DMS53 (cell line): ENCODE measurements at places on chromosomes 11 and 22.

DNA sequence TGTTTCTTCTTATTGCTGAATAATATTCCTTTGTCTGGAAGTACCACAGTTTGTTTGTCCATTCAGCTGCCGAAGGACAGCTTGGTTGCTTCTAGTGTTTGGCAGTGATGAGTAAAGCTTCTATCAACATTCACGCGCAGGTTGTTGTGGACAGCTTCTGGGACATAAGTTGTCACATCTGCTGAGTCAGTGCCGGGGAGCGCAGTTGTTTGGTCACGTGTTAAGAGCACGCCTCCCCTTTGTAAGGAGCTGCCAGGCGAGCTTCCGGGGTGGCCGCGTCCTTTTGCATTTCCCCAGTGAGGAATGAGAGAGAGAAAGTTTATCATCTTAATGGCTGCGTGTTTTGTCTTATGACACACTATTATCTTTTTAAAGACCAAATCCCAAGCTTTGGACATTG, 30.3 kb downstream of the SAMM50 start:
- peak; percentile 96 for DNase-seq

GRCh38 chr11:128809128-128809527, 58.0 kb downstream of the KCNJ1 start:
- no peak for DNase-seq

DNA sequence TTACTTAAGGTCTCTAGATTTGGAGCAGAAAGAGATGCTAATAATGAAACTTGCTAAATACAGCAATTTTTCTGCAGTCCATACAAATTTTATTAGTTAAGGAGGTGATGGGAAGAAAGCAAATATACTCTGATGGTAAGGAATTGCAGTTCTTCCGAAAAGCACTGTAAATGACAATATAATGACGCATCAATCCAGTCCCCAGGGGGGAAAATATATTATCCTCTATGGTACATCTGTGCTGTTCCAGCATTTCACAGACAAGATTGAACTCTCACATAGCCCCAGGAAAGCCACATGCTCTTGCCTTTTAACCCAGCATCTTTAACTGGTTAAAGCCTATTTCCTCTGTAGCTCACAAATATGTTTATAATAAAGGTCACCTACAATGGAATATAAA, 416.6 kb upstream of the CCDC90B start:
- DNase-seq = no peak

DNA sequence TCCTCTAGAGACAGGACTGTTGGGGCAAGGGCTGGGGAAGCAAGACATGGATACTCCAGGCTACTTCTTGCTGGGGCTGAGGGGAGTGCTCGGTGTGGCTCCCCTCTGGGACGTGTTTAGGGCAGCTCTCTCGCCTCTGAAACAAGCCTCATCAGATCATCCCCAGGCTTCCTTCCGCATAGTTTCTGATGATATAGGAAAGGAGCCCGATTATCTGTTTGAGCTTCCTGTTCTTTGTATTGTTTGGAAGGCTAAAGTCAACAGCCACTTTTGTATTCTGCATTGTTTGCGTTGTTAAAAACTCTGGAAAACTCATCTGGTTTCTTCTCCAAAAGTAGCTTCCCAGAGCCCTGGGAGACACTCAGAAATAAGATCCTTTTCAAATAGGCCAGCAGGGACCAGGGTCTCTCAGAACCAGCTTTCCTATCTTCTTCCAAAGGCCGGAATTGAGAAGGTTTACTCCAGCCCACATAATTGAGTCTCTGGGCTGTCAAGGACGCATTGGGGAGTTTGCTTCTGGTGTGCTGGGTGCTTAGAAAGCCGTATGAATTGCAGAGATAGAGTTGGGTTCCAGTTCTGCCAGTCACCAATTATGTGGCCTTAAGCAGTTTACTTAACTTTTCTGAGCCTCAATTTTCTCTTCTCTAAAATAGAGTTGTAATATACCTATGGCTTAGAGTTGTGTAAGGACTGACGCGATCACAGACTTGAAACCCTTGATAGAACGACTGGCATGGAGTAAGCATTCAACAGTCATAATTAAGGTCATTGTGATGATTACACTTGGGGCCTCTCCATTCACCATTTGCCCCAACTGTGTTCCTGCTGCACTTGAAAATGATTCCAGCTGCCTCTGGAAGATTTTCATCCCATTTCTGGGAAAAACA, 19.1 kb downstream of the CD44 start:
- DNase-seq = peak; percentile 11

GRCh38 chr22:50665738-50666137, 6.9 kb upstream of the SHANK3 start:
- DNase-seq = no peak

GRCh38 chr11:65541093-65541982, 16.5 kb downstream of the SCYL1 start:
- DNase-seq = peak; percentile 89

DNA sequence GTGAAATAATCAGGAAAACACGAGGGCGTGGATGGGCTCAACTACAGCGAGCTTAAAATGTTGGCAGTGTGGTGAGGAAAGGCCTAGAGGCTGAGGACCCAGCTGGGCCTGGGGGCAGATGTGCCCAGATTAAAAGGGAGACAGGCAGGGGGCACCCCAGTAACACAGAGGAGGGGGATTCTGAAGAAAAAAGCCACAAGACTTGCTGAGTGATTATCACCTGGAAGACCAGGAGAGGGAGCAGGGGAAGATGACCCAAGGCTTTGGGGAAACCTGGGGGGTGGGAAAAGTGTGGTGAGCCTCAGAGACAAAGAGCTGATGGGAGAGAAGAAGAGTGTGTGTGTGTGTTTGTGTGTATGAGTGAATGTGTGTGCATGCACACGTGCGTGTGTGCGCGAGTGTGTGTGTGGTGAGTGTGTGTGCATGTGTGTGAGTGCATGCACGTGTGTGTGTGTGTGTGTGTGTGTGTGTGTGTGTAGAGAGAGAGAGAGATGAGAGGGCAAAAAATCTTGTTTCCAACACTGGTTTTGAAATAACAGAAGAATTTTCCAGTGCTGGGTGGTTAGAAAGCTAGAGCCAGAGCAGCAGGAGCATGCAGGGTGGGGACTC, 500.5 kb downstream of the BUD13 start:
- DNase-seq = no peak

GRCh38 chr22:50444663-50445062, 30.2 kb downstream of the SBF1 start:
- peak; percentile 23 for DNase-seq

DNA sequence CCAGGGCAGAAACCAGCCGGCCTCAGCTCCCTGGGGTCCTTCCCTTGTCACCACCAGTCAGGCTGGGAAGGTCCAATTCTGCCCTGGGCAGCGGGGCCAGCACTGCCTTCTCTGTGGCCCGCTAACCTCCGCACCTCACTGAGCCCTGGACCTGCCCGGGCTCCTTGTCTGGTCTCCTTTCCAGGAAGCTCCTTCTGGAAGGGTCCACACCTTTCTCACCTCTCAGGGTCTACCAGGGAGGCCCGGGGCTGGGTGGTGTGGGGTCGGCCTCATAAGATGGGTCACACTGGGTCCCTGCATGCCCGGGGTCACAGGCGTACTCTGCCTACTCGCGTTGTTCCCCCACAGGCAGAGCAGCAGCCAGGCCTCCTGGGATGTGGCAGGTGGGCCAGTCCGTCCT, 69.0 kb downstream of the WNT7B start:
- no peak for DNase-seq

GRCh38 chr11:117057727-117058126, 40.5 kb downstream of the SIK3 start:
- DNase-seq = no peak

GRCh38 chr11:126592496-126593410, 237.3 kb downstream of the ST3GAL4 start:
- DNase-seq = no peak

DNA sequence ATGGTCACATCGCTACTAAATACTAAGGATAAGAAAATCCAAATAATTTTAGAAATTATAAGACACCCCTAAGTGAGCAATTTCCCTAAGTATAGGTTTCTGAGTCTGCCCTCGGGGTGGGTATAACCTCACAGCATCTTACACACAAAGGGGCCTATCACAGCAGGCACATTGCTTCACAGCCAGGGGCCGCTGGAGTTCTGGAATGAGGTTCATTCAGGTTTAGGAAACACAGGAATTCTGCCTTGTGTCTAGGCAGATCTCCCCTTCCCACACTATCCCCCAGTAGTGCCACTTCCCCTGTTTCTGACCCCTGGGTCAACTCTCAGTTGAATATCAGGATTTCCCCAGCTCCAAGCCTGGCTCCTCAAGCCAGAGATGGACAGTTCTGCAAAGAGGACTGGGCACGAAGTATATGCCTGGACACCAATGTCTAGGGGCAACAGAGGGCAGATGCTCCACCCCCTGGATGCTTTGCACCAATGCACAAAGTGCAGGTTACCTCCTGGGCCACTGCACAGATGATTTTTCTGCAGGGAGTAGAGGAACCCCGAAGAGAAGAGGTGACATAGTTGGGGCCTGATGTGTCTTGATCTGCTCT, 11.4 kb downstream of the TUBA8 start:
- no peak for DNase-seq
